ENCODE measurements at places on chromosomes 1 and 21.

DNA sequence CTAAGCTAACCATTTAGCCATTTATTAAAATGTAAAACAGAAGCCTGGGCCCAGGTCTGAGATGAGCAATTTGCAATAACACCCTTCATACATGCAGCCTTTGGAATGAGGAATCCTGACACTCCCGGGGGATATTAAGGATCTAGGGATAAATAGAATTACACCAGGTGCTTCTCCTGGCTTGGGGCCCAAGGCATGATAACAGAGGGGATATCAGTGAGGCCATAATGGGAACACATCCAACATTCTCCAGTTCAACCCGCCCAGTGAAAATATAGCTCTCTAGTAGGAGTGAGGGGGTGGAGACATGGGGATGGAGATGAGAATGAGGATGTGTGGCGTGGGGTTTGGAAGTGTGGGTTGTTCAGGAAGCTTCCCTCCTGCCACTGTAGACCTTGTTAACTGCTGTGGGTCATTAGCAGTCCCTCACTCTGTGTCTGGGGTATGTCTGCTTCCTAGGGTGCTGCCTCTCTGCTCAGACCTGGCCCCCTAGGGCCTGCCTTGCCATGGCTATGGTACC lies 57.9 kb upstream of the KANK4 start:
- DNase-seq: no peak

DNA sequence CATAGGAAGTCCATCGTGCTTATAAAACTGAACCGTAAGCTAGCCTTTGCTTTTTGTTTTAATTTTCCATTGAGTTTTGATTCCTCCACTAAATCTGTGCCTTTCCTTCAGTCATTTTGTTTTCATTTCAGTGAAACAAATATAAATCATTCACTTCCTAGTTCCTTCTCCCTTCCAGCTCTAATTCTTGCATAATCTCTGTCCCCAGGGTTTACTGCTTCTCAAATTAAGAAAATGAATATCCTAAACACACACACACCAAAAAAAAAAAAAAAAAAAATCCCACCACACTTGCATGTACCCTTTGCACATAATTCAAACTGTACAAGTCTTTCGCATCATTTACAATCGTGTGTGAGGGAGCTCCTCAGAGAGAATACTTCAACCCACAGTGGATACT lies 6.8 kb downstream of the KCNH1 start:
- DNase-seq: no peak

DNA sequence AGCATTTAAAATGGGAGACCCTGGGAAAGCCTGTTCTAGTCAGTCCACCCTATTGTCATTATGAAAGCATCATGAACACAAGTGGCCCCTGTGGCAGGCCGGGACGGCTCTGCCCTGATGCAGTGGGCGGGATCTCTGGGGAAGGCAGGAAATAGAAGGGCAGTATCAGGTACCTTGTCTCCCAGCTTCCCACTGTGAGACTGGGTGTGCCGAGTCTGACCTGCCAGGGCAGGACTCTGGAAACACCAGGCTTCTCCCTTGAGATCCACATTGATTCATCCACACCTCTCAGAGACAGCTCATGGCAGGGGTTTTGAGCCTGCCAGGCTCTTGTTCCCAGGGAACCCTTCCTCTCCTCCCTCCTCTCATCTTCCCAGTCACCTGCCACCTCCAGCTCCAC lies 24.5 kb upstream of the GNPAT start:
- DNase-seq: no peak

GRCh38 chr1:10728595-10729410 lies 67.6 kb downstream of the CASZ1 start:
- DNase-seq: no peak

DNA sequence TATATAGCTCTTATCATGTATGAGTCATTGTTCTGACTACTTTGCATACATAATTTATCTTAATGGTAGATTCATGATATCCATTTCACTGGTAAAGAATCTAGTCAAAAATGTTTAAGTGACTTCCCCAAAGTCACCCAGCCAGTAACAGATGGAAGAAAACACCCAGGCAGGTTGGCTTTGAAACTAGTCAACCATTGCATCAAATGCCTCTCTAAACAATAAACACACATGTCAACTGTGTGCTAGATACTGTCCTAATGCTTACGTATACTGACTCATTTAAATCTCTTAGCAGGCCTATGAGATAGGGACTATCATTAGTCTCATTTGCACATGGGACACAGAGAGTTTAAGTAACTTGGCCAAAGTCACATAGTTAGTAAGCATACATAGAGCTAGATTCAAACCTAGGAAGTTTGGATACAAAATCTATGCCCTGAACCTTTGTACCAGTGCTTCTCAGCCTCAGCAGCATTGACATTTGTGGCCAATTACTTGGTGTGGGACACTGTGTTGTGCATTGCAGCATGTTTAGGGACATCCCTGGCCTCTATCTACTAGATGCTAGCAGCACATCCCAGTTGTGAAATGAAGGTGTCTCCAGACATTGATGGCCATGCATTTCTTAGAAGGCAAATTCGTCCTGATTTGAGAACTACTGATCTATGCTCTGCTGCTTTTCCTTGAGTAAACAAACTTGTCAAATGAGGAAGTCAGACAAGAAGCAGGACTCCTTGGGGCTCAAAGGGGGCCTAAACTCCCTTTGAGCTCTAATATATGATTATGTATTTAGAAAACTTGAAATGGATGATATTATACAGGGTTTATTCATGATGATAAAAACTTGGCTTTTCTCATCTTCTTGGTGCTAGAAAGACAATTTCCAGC lies 316.3 kb downstream of the KCNH1 start:
- no peak for DNase-seq
